ENCODE measurements at places on chromosomes 7 and 10.
A peak's percentile ranks its signal among the peaks of the same experiment; 100 is the strongest.

GRCh38 chr10:78229489-78229888 is 195.8 kb downstream of the RPS24 start:
- no peak for DNase-seq

DNA sequence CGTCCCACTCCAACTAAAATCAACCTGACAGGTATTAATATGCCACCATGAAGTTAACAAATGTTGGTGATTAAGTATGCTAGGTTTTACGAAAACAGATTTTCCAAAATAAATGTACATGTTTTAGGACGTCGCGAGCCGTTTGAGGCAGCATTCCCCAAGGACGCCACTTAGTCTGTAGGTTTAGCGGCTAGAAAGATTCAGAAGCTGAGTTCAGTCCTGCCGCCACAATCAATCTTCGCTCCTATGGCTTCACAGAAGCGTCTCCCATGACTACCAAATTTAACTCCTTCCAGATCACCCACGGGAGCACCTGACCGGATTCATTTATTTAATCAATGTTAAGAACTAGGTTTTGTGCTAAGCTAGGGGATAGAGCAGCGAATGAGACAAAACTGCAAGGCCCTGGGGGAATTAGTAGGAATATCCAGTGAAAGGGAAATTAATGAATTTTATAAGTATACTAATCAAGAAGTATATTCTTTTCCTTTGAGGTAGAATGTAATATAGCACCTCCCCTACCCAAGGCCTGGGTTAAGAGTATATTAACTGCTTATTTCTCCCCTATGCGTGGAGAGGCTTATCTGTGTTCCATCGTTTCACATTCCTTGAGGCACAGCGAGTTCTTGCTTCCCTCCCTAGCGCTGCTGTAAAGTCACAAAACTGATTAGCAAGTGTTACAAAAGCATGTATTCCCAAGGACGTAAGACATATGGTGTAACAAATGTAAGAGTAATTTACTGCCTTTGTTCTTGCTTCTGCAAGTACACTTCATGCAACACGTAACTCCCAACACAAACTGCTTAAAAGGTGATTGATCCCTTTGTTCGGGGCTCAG is 994 bp upstream of the CYP51A1 start:
- no peak for DNase-seq

GRCh38 chr7:121847041-121847440 is 25.9 kb upstream of the PTPRZ1 start:
- no peak for DNase-seq

- DNase-seq, result no peak
Observed at GRCh38 chr7:26580711-26581110, 283.7 kb downstream of the SKAP2 start.

- DNase-seq, result no peak
Observed at GRCh38 chr7:14389595-14389994, 400.1 kb upstream of the ETV1 start.

DNA sequence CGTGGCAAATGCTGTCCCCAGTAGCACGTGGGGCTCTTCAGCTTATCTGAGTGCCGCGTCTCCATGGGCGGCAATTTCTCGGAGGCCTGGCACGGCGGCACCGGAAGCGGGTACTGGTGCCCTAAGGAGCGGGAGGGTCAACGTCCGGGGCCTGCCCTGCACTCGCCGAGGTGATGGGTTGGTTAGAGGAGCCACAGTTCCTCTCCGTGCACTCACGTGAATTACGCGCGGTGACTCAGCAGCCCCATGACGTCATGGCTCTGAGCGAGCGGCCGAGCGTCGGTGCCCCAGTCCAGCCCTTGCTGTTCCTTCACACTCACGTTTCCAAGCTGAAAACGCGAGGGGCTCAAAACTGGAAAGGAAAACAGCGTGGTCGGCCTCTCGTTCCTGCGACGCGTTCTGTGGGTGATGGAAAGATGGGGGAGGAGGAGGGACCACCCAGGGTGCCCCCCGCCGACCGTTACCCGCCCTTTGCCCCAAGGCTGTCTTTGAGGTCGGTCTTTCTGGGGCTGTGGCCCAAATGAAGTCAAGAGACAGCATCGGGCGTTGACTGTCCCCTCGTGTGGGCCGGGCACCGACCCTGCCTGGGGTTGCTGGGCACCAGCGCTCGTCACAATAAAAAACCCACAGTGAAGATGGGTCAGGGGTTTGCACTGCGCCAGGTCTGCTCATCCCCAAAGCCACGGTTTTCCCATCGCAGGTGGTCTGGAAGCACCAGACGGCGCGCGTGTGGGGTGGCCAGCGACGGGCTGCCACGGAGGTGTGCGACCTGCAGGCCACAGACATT is 70.4 kb upstream of the CFAP46 start:
- no peak for DNase-seq

- DNase-seq, result no peak
Observed at GRCh38 chr10:76141376-76141775, 710.0 kb downstream of the LRMDA start.

GRCh38 chr10:61112771-61113170 is 168.8 kb upstream of the RHOBTB1 start:
- no peak for DNase-seq

DNA sequence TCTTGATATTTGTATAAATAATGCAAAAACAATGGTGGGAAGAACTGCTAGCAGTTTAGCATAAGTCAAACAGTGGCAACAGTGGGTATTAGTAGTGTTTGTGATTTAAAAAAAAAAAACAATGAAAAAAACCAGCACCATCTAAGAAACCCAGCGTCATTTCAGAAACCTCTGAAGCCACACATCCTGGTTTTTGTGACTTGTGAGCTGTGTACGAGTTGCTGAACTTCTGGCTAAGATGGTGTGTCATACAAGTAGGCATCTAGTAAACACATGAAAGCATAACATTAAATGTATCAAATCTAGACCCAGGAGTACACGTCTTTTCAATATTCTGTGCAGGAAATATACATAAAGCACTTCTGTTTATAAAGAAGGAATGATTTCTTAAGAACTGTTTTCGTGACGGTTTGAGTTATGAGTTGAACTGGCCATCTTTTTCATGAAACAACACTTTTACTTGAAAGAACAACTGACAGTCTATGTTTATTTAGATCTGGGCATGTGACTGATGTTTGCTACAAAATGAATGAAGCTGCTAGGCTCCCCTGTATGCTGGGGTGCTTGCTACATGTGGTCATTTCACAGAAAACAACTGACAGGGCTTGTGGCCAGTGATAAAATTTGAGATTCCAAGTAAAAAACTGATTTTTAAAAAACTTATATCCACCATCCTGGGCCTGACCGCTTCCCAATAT is 143.5 kb downstream of the PIP4K2A start:
- DNase-seq, result no peak

DNA sequence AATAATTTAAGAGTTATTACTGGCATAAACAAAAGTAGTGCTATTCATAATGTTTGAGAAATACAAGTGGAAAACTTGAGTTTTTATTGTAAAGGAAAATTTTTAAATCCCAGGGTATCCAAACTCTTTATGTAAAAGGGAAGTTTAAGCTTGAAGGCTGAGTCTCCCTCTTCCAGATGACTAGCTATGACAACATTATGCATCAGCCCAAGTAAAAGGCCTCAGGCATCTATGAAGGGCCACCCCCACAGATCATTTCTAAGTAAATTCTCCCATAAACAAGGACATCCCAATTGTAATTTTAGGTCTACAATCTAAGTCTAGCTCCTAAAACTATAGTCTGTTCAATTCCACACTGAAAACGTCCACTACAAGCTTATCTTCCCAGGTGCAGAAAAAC is 166.2 kb upstream of the STEAP1 start:
- no peak for DNase-seq

DNA sequence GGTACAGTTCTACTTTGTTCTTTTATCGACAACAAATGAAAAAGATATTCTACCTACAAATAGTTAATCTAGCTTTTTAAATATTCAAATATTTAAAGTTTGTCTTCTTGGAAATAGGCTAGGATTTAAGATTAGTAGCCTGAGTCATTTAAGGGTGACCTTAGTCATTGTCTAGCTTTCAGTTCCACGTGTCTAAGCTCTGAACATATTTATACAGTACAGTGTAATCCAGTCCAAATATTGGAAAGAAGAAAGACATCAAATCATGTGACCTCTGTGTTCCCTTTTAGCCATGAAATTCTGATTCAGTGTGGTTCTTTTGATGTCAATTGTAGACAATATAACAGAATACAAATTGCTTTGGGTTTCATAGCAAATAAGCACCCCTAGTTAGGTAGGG is 121.1 kb downstream of the MALRD1 start:
- no peak for DNase-seq

- no peak for DNase-seq
Observed at GRCh38 chr10:129788215-129788614, 175.9 kb downstream of the EBF3 start.

- no peak for DNase-seq
Observed at GRCh38 chr10:121404611-121405010, 193.6 kb downstream of the FGFR2 start.

- peak; percentile 21 for DNase-seq
Observed at GRCh38 chr7:77684030-77684429, 12.2 kb upstream of the RSBN1L start.

- no peak for DNase-seq
Observed at GRCh38 chr7:43636093-43636492, 53.2 kb downstream of the STK17A start.

GRCh38 chr7:92830027-92830426 is 6.3 kb downstream of the CDK6 start:
- no peak for DNase-seq

GRCh38 chr7:138895679-138896078 is 85.5 kb downstream of the KIAA1549 start:
- DNase-seq, result no peak

GRCh38 chr7:148709014-148709413 is 10.3 kb downstream of the CUL1 start:
- DNase-seq, result no peak

GRCh38 chr7:108239501-108240225 is 109.5 kb upstream of the LAMB4 start:
- no peak for DNase-seq

- DNase-seq, result no peak
Observed at GRCh38 chr10:103711351-103711994, 143.9 kb downstream of the SH3PXD2A start.

- DNase-seq, result no peak
Observed at GRCh38 chr10:108601851-108602250, 1321.5 kb downstream of the XPNPEP1 start.

GRCh38 chr10:119268428-119268827 is 61.1 kb downstream of the GRK5 start:
- DNase-seq, result no peak
